ENCODE measurements at places on chromosomes 12 and 14.
A peak's percentile ranks its signal among the peaks of the same experiment; 100 is the strongest.

- DNase-seq, result no peak
Measured at GRCh38 chr12:26762186-26762585, 70.8 kb downstream of the ITPR2 start.

GRCh38 chr12:132772606-132773005 is 11.0 kb upstream of the ANKLE2 start:
- no peak for DNase-seq

GRCh38 chr14:95003099-95003960 is 154.0 kb downstream of the DICER1 start:
- no peak for DNase-seq

DNA sequence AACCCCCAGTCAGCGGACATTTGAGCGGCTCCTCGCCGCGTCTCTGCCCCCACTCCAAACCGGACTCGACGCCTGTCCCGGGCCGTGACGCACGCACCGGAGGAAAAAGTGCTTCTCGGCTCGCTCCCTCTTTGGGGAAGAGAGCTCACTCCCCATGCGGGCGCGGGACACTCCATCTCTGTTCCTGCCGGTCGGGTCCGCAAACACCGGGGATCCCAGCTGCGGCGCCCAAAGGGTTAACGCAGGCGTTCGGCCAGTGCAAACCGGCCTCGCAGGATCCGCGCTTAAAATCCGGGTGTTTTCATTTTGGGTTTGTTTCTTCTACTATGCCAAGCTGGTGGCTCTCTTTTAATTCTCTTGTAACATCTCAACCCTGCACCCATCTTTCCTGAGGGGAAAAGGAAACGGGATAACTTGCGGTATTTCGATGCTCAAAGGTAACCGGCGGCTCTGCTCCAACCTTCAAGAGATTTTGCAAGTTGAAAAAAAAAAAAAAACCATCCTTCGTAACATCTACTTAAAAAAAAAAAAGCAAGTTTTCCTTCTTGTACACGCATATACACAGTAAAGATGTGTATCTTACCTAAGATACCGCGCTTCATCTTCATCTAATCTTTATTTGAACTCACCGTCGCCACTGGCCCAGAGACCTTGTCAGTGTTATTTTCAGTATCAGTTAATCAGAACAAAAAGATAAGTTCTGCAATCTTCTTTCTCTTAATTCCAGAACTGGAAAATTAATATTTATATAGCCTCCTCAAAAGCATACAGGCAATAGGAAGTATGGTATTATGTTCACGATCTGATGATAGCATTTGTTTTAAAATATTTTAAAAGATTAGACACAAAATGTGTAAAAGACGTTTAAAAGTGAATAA is 1.6 kb upstream of the ATP2B1 start:
- peak; percentile 66 for DNase-seq

DNA sequence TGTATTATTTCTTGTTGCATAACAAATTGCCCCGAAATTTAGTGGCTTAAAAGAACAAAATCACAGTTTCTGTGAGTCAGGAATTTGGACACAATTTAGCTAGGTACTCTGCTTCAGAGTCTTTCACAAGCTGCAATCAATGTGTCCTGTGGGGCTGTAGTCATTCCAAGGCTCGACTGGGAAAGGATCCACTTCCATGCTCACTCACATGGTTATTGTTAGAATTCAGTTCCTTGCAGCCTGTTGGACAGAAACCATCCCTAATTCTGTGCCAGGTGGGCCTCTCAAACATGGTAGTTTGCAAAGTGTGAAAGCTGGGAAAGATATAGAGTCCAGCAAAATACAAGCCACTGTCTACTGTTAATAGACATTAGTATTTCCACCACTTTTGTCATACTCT is 59.7 kb upstream of the ARID2 start:
- no peak for DNase-seq

GRCh38 chr14:99891900-99892299 is 98.7 kb downstream of the EML1 start:
- no peak for DNase-seq

GRCh38 chr14:23381871-23382270 is 5.0 kb downstream of the CMTM5 start:
- DNase-seq, result no peak

GRCh38 chr14:34436960-34437728 is 24.9 kb downstream of the SPTSSA start:
- DNase-seq, result no peak

DNA sequence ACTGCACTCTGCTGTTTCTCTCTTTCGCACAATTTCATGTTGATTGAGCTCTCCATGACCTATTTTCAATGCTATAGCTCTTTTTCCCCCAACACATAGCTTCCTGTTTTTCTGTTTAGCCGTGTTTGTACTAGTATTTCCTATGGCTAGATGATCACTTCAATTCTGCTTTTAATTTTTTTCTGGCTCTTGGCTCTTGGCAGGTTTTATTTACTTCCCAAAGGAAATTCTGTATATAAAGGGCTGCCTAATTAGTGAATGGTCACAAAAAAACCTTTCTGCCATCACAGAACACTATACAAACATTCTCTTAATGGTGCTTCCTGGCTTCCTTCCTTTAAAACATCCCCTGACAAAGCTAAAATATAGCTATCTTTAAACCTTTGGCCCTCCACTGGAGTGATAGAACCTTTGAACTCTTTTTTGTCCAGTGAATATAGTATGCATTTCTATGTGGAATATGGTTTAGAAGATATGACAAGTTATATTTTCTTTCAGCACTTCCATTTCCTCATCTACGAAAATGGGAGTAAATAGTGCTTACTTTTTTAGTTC is 88.2 kb downstream of the RASSF9 start:
- DNase-seq, result no peak

GRCh38 chr12:7319930-7320329 is 16.1 kb downstream of the ACSM4 start:
- DNase-seq, result no peak

DNA sequence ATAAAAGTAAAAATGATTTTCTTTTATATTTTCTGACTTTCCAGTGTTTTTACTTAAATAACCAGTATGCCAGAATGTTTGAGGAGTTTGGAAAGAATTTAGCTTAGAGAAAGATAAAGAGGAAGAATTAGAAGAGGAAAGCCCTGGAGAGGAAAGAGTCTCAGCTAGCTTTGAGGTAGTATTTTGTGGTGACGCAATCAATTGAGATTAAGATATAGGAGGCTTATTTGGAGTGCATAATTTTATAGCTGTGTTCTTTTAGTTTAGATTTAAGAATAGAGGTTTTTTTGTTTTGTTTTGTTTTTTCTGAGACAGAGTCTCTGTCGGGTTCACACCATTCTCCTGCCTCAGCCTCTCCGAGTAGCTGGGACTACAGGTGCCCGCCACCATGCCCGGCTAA is 18.1 kb downstream of the CLEC2B start:
- DNase-seq, result no peak

DNA sequence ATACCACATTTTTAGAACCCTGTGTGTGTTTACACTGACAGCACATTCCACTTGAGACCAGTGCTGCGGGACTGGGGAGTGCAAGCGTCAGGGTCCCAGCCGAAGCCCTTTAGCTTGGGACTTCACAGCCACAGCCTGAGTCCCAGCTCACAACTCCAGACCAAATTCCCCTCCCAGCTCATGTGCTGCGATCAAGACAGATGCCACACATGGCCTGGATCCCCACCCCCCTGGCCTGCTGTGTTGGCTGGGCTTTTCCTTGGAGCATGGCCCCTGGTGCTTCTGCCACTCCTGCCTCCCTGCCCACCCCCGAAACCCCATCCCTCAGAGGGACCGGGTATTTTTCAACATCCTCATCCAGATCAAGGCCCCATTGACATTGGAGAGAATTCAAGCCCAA is 63.7 kb downstream of the WDR20 start:
- no peak for DNase-seq

- DNase-seq, result no peak
Measured at GRCh38 chr12:28035500-28035899, 63.0 kb upstream of the PTHLH start.

DNA sequence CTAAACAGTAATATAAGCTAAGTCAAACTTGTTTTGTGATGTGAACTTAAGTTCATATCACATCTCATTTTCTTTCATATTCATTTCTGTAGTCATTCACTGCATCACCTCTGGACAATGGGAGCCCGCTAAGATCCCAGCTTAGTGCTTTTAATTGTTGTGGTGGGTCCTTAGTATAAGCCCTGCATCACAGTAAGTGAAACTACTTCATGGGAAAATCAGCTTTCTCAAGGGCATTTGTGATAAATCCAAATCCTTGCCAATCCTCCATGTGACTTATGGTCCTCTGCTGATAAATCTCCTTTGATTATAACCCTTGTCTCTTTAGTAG is 98.3 kb downstream of the PLEKHA5 start:
- no peak for DNase-seq

- no peak for DNase-seq
Measured at GRCh38 chr12:52535574-52535973, 15.4 kb upstream of the KRT5 start.

DNA sequence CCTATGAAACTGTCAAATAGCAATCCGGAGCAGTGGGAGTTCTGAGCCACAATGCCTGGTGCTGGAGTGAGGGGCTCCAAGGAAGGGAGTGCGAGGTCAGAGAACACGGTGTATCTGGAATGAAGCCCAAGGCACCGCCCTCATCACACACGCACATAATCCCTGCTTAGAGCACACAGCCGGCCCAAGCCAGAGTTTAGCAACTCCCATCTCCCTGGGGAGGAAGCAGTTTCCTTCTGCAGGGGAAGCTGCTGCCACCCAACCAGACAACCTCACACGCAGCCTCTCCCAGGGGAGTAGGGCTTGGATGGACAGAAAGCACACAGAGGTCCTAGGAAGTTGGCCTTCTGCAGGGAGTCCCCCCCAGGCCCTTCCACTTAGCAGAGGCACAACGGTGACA is 31.3 kb downstream of the ACTN1 start:
- DNase-seq, result peak; percentile 68

- no peak for DNase-seq
Measured at GRCh38 chr12:121176826-121177529, 33.0 kb upstream of the P2RX4 start.

GRCh38 chr12:93173178-93173957 is 204.4 kb upstream of the NUDT4 start:
- DNase-seq, result no peak

DNA sequence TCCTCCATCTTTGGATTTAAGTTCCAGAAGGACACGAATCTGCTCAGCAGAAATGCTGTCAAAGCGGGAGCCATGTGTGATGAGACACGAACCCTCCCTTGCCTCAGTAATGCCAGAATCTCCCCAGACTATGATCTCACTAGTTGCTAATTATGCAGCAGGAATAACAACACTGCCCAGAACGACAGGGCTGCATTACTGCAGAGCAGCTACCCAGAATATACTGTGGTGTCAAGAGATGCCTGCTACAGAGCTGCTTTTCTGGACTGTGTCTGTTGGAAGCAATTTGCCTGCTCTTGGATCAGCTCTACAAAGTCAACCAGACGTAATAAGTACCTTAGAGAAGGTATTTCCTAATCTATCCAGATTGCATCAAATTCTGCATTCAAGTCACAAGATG is 5.5 kb downstream of the CSRNP2 start:
- DNase-seq, result peak; percentile 50

DNA sequence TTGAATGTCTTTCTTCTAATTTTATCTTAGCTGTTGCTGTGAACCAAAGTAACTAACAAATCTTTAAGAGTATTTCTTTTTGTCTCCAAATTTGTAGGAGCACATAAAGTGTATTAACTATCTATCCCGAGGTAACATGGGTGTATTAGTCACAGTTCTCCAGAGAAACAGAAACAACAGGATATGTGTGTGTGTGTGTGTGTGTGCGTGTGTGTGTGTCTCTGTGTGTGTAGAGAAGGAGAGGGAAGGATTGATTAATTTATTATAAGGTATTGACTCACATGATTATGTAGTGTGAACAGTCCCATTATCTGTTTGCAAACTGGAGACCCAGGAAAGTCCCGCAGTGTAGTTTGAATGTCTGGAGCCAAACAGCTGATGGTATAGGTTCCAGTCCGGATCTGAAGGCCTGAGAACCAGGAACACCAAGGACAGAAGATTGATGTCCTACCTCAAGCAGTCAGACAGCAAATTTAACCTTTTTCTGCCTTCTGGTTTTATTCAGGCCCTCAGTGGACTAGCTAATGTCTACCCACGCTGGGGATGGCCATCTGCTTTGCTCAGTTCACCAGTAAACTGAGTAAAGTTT is 14.4 kb downstream of the G2E3 start:
- DNase-seq, result no peak

DNA sequence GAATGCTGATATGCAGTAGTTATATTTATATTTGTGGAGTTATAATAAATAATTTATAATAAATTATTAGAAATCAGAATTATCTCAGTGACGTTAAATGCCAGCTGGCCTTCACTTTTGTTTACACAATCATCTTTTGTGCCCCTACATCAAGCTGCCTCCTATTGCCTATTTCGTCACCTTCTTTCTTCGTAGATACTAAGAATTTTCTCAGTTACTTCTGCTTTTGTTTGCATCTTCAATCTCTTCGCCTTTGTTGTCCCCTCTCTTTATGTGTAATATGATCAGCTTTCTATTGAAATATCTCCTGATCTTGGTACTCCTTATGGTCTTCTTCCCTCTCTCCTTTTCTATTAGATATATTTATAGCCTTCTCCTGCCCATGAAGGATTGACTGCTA is 197.0 kb downstream of the ERC1 start:
- no peak for DNase-seq

DNA sequence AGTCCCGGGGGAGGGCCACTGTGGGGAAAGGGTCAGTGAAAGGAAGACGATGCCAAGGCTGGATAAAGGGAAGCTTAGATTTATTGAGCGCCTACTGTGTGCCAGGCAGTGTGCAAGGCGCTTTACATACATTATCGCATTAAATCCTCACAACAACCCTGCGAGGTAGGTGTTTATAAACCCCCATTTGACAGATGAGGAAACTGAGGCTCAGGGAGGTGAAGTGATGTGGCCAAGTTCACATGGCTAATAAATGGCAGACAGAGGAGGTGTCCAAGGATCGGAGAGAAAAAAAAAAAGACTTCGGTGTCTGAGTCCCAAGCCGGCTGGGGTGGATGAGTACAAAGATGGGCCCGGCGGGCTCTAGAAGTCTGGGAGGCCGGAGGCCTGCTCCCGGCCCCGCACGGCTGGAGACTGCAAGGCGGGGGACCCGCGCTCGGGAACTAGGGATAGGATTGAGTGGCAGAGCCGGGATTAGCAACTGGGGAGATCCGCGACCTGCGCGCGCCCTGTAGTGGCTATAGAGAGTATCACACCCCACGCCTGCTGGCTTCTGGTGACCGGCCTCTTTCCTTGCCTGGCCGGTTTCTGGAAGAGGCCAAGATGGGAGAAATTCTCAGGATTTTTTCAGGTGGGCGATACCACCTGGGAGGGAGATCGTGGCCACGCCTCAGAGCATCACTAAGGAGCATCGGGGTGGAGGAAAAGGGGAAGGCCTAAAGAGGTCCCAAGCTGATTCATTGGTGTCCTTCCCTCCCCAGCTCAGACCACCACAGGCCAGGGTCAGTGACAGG is 3.9 kb downstream of the DDN start:
- DNase-seq, result peak; percentile 96

- DNase-seq, result peak; percentile 5
Measured at GRCh38 chr12:95882080-95882479, 23.3 kb downstream of the SNRPF start.

DNA sequence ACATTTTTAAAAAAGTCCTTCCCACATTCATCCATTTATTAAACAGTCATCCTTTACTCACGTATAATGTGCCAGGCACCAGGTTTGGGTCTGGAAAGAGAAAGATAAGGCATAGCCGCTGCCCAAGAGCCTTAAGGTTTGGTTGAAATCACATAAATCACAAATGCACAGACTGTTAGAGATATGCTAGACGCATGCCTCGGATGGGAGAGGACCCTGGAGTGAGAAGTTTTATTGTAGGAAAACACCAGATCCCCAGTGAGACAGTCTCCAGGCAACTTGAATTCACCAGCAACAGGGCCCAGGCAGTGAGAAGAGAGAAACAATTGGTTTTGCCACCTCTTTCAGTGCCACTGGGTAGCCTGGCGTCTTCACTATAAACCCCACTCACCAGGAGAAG is 305.9 kb upstream of the AMIGO2 start:
- DNase-seq, result no peak

Measured in GM03348 (cell line).